Fibroblast of upper back skin (primary cell): ENCODE measurements at places on chromosomes 3 and 15.

GRCh38 chr3:161142486-161142885 is 37.3 kb upstream of the B3GALNT1 start:
- peak; percentile 70 for DNase-seq

- peak; percentile 55 for DNase-seq
These were observed 136.2 kb downstream of the CHDH start for GRCh38 chr3:53709860-53710674.

GRCh38 chr3:181948286-181948685 is 236.6 kb downstream of the SOX2 start:
- no peak for DNase-seq

DNA sequence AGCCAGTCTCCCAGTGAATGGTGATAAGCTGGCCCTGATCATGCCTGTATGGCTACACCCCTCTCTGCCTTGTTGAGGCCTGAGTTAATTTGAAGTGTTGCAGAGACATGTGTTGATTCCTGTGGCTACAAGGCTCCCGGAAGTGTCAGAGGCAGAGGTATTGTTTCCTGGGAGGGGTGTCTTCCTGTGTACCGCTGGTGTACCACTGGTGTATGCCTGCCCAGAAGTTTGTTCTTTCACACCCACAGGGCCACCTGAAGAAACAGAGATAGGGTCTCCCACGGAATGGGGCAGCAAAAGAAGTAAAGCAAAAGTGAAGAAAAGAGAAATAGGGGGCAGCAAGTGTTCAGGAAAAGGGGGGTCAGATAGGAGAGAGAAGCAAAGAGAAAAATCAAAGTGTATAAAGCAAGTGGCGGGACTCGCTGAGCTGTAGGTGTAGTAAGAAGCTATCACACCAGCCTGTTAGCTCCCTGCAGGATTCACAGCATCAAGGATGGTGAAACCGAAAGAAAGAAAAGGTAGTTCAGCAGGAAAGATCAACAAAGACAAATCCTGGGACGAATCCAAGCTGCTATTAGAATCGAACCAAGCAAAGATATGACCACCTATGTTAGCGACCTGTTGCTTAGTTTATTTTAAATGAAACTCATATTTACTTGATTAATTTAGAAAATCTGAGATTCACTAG is 36.6 kb upstream of the CD47 start:
- DNase-seq = no peak

- DNase-seq = peak; percentile 78
These were observed 202.6 kb downstream of the VGLL3 start for GRCh38 chr3:86788371-86788770.

GRCh38 chr3:71109241-71109976 is 474.1 kb downstream of the FOXP1 start:
- DNase-seq = peak; percentile 85

DNA sequence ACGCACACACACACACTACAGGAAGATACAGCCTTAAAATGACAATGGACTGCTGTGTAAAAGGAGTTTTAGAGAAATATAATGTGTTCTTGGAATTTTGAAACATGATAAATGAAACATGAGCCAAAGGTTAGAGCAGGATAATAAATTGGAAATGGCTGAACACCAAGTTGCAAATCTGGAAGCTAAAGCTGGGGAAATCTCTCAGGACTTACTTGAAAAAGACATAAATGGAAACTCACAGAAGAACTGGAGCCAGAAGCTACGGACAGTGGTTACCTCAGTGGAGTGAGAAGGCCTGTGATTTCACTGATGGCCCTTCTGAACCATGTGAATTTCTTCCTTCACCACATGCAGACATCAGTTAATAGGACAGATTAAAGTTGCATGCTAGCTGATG is 37.3 kb upstream of the ATP10A start:
- peak; percentile 59 for DNase-seq

- DNase-seq = peak; percentile 18
These were observed 30.3 kb upstream of the GADL1 start for GRCh38 chr3:30924763-30925162.

DNA sequence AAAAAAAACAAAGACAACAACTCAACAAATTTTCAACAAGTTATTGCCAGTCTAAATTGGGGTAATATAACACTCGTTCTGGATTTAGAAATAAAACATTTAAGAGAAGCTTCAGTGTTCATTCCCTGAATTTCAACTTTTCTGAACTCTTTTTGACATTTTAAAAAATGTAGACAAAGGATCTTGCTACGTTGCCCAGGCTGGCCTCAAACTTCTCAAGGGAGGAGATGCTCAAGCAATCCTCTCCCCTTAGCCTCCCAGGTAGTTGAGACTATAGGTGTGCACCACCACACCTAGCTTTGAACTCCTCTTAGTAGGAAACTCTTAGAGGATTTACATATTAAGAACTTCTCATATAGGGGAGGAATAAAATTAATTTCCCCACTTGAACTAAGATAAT is 91.9 kb downstream of the AKAP13 start:
- DNase-seq = no peak

DNA sequence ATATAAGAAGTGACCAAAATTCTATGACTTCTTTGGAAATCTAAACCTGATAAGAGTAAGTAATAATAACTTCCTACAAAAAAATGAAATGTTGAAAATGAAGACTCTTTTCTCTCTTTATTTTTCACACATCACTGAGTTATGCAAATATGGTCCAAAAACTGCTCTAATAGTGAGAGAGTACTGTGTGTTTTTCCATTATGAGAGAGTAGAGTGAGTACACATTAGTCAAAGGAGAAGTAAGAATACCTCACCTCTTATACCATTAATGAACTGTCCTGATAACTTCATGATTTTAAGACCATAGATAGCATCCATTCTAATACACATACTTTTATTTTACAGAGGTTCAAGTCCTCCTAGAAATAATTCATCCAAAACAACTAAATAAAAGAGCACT is 1310.2 kb downstream of the SI start:
- DNase-seq = no peak

DNA sequence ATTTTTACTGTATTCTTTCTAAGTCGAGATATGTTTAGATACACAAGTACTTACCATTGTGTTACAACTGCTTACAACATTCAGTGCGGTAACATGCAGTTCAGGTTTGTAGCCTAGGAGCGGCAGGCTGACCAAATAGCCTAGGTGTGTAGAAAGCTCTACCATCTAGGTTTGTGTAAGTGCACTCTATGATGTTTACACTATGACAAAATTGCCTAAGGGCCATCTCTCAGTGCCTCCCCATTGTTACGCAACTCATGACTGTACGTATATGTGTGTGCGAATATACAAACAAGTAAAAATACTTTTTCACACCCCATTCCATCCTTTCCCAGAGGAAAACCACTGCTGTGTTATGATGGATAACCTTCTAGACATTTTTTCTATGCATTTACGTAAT is 44.3 kb downstream of the PXYLP1 start:
- DNase-seq = peak; percentile 11

DNA sequence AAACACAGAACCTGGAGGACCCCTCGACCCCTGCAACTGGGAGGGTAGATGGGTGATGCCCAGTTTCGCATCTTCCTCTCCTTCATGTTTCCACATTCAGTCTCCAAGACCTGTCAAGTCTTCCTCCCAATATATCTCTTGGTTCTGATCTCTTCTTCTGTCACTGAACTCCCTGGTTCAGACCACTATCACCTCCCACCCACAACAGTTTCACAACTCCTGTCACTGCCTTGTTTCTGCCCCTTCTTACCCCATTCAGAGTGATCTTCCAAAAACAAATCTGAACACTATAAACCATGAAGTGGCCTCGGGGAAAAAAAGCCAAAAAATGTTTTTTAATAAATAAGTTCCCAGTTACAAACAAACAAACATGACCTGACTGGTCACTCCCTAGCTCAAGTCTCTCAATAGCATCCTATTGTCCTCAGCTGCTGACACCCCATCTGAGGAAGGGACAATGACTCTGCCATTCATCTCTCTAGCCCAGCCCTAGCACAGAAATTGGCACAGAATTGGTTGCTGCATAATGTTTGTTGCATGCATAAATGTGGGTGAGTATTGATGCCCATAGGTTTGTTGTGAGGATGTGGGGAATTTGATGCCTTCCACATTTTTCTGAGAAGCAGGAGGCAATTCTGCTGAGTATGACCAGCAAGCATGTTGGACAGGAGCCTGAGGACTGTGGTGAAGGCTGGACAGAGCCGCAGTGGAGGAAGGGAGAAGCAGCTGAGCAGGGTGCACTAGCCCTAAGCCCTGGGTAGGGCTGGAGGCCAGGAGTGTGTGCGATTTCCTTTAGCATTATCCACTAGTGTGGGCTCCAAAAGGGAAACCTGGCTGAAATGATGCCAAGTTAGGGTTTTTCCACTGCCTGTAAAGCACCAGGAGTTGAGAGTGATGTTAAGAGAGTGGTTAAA is 12.2 kb upstream of the XYLB start:
- DNase-seq = peak; percentile 89

DNA sequence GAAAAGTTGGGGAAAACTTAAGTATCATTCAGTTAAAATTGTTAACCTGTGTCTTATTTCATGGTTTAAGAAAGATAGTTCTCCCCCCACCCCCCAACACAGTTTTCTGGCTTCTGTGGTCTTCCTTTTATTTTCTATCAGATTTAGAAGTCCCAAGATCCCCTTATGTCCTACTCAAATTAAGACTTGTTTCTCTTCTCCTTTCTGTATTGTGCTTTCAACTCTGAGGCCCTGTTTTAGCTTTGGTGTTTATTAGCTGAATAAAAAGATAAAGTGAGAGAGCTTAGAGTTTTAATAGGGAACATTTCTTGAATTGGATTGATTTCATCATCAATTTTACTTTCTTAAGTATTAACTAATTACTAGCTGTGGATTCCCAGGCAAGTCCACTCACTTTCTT is 62.6 kb downstream of the AKAP13 start:
- DNase-seq = no peak

GRCh38 chr3:33041909-33042308 is 55.0 kb downstream of the GLB1 start:
- no peak for DNase-seq

DNA sequence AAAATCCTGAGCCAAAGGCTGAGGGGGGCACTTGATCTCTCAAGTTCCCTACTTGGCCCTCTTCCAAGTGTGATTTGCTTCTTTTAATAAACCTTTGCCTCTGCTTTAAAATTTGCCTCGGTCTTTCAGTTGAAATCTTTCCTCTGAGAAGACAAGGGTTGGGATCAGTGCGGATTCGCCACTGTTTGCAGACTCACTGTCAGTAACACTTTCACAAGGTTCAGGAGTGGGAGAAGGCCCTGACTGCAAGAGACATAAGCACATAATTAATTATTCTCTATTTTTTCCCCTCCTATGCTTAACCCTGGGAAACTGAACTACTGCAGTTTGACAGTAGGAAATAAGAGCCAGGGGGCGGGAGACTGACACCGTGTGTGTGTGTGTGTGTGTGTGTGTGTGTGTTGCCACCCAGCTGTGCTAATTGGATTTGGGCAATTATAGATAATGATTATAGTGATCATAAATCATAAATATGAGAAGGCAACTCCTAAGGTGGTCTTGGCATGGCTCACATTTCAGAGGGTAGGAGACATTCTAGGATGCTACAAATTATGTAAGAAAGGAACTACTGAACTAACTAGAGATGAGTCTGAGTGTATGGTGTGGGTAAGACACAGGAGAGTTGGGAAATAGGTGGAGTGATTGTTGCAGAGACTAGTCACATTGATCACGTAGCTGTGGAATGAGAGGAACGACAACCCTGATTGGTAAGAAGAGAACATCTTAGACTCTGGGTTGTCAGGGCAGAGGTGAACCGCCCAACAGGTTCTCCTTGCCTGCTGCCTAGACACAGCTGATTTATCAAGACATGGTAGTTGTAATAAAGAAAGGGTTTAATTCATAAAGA is 5.5 kb upstream of the ZNF662 start:
- DNase-seq = no peak

- peak; percentile 67 for DNase-seq
These were observed 32.1 kb upstream of the BCL2L10 start for GRCh38 chr15:52144656-52145178.

- no peak for DNase-seq
These were observed 5.9 kb upstream of the DNAJB8 start for GRCh38 chr3:128472449-128473179.
